LoVo (cell line): ENCODE measurements at places on chromosomes 4 and X.

- DNase-seq, result no peak
Measured at GRCh38 chrX:154775419-154776349, 13.0 kb downstream of the DKC1 start.

GRCh38 chrX:3963980-3964379 is 250.5 kb upstream of the PRKX start:
- no peak for DNase-seq

- DNase-seq, result no peak
Measured at GRCh38 chrX:103396186-103396585, 19.8 kb downstream of the BEX3 start.

- DNase-seq, result no peak
Measured at GRCh38 chr4:74391890-74392475, 27.0 kb downstream of the EREG start.

DNA sequence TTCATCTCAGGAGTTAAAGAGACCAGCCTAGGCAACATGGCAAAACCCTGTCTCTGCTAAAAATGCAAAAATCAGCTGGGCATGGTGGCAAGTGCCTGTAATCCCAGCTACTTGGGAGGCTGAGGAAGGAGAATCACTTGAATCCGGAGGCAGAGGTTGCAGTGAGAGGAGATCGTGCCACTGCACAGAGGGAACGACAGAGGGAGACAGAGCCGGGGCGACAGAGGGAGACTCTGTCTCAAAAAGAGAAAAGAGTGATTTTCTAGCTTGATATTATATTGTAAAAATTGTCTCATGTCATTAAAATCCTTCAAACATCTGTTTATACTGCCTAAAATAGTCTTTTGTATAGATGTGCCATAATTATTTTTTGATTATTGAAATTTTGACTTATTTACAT is 225.4 kb upstream of the AGA start:
- DNase-seq, result no peak

DNA sequence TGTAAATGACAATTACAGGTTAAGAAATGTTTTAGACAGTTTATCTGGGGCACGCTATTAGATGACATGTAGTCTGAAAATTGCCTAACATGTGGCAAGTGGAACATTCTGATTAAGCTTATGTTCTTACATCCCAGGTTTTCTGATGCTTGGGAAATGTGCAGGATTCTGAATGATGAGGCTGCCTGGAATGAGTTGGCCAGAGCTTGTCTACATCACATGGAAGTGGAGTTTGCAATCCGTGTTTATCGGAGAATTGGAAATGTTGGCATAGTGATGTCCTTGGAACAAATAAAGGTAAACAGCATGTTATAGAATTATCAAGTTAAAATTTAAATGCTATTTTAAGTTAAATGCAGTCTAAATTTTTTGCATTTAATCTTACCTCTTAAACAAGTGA is 49.3 kb downstream of the WDR19 start:
- no peak for DNase-seq

DNA sequence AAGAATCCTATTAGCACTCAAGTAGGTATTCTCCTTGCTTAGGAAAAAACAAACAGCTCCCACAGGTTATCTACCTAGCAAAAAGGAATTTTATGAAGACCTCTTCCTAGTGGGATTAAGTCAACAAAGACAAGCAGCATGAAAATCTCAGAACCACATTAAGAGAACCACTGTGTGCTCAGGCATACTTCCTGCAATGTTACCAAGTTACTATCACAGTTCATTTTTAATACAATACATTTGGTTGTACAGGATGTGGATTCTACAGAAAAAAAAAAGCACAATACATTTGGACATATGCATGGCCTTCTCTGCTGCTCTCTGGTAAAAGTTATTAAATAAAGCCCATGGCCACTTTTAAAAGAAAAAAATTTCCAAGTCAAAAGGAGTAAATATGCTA is 193.7 kb downstream of the PPP3CA start:
- no peak for DNase-seq

DNA sequence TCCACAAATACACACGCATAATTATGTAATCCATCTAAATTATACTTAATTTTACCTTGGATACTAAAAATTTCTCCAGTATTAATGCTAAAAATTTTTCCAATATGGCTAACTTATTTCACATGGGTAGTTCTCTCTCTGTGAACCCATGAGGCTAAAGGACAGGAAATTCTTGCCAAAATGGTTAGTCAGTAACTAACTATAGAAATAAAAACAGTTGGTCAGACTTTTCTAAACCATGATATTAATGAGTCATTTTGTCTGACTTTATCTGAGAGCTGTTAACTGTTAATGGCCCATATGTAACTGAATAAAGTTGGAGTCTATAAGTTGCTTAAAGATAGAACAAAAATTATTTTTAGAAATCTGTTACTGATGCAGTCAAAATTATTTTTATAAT is 549.4 kb downstream of the TLL1 start:
- DNase-seq, result no peak

- DNase-seq, result no peak
Measured at GRCh38 chrX:35800474-35800873, 2.3 kb downstream of the MAGEB16 start.
